A549 treated with CpdA at 1 μM for 4 hours (cell line): ENCODE measurements at places on chromosomes 2 and 18. TPM values are rescaled to one million over a fixed set of nuclear protein-coding genes. Genes with fewer than 3 reads are reported as not detected.

Gene EML6
- total RNA-seq = 1.0 to 2.4 TPM (median 1.2 TPM) in 5 replicates

Gene LYG2
- not detected in 5 replicates for total RNA-seq

Gene FBXO48
- total RNA-seq = 0.54 to 0.76 TPM (median 0.61 TPM) in 5 replicates

Gene TXNDC2
- total RNA-seq = 0.10 to 0.35 TPM (median 0.21 TPM) in 5 replicates

Gene CDH2
- 31.9 to 53.1 TPM (median 38.7 TPM) in 5 replicates for total RNA-seq

Gene CTAGE1
- not detected in 5 replicates for total RNA-seq

Gene LINC00305
- not detected in 5 replicates for total RNA-seq

Gene ANKRD29
- 11.8 to 15.5 TPM (median 13.5 TPM) in 5 replicates for total RNA-seq

Gene MYO5B
- 12.3 to 14.5 TPM (median 12.7 TPM) in 5 replicates for total RNA-seq

Gene IL36B
- 0.11 to 0.13 TPM in 2 of 5 replicates, not detected in the others for total RNA-seq

Gene CNDP1
- not detected in 5 replicates for total RNA-seq

Gene ST6GAL2
- total RNA-seq = 18.8 to 31.5 TPM (median 19.4 TPM) in 5 replicates

Gene MRPL30
- 32.4 to 72.8 TPM (median 34.5 TPM) in 5 replicates for total RNA-seq

Gene CYP27A1
- total RNA-seq = 0.13 to 0.18 TPM (median 0.14 TPM) in 4 of 5 replicates, not detected in the other

Gene CDKL4
- total RNA-seq = not detected in 5 replicates

Gene GAD1
- 0.20 to 0.98 TPM (median 0.66 TPM) in 5 replicates for total RNA-seq

Gene PLGLB1
- total RNA-seq = 0.53 to 1.1 TPM (median 0.84 TPM) in 5 replicates

Gene FEV
- 0.08 TPM in 1 of 5 replicates, not detected in the others for total RNA-seq

Gene TMEFF2
- total RNA-seq = 0.09 to 0.18 TPM (median 0.17 TPM) in 5 replicates

Gene UGT1A3
- 0.08 to 0.23 TPM (median 0.13 TPM) in 3 of 5 replicates, not detected in the others for total RNA-seq

Gene TNFRSF11A
- total RNA-seq = 6.5 to 9.0 TPM (median 7.7 TPM) in 5 replicates

Gene SMCHD1
- 14.3 to 22.7 TPM (median 15.8 TPM) in 5 replicates for total RNA-seq

Gene SERPINB5
- total RNA-seq = 0.07 to 0.16 TPM (median 0.10 TPM) in 4 of 5 replicates, not detected in the other

Gene CREG2
- 5.9 to 9.7 TPM (median 7.8 TPM) in 5 replicates for total RNA-seq
